ENCODE measurements at places on chromosomes 1 and 21.

DNA sequence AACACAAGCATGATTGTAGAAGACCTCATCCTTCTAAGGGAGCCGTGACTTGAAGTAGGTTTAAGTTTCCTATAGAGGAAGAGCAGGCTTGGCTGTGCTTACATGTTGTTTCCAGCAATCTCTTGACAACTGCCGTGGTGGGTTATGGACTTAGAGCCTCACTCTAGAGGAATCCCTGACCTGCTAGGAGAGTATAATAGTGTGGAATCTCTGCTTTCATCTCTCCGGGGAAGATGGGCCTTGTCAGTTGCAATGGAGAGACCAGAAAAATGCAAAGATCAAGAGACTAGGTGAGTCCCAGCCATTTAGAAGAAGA, 137.6 kb downstream of the MIS18A start:
- no peak for DNase-seq

DNA sequence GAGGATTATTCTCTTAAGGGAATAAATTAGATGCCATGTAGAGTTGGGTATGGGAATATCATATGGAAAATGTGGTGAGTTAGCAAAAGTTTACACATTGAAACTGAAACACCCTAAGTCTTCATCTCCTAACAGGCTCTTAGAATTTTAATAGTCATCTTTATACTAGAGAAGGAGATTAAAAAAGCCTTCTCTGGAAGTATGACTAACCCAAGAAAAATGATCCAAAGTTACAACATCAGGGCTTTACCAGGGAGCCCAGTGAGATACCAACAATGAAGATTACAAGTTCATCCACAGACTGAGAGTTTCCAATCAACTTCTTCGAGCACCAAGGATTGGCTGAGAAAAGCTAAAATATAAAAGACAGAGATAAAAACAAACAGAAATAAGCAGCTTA, 70.0 kb upstream of the KIAA0040 start:
- DNase-seq, result no peak

- DNase-seq, result no peak
Observed at GRCh38 chr21:36948686-36949085, 17.8 kb downstream of the HLCS start.

- DNase-seq, result peak; percentile 86
Observed at GRCh38 chr1:109969146-109969829, 15.3 kb upstream of the AHCYL1 start.

DNA sequence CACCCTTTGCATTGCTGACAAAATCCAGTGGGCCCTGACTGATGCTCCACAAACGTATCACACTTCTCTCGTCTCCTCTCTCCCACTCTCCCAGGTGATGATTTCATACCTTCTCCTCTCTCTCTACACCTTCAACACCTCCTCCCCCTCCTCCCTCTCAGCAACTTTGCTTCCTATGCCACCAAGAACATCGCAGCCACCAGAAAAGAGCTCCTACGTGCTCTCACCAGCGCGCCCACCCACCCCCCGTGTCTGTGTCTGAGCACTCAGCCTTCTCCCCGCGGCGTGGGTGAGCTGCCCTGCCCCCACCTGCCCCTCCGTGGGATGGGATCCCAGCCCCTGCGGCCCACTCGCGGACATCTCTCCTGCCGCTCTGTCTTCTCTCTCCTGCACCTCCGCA, 55.1 kb upstream of the COX20 start:
- DNase-seq, result no peak

DNA sequence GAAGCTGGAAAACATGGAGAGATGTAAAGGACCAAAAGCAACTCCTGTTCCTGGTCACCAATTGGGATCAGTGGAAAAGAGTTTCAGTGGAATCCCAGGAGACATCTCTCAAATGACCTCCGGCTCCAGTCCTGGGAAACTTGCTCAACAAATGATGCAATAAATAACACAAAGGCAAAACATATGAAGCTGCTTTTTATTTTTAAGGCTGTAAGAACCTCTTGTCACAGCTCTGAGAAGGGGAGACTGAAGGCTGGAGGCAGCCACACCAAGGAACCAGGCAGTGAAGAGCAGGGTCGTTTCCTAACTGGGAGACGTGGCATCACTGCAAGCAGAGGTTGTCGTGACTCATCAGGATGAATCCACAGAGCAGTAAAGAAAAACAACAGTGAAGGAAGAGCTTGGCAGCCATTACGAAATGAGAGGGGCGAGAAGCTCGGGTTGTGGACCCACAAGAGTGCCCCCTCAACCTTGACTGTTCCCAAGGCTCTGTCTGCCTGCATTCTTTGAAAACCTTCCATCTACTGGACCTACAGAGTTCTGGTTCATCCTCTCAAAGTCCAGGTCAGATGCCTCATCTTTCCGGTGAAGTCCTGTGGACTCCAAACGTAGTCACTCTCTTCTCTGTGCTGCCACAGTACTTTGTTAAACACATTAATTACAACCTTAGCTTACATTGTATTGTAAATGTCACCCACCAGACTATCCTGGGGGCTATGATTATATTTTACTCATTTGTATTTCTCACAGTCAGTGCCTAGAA, 32.1 kb downstream of the JAK1 start:
- peak; percentile 54 for DNase-seq

DNA sequence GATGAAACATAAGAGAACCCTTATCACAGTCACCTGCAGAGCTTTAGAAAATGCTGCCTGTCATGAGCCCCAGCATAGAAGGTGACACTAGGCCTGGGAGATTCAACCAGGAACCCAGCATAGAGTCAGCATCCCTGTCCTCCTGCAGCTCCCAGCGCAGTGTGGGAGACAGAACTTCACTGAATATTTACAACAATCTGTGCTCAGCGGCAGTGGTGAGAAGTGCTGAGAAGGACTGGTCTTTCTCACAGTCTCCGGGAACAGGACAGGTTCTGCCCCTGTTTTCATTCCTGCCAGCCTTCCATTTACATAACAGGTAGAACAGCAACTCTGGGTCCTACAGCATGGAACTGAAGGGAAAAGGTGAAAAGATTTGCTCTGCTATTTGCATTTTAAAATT, 83.5 kb upstream of the GADD45A start:
- no peak for DNase-seq

- DNase-seq, result no peak
Observed at GRCh38 chr1:211932933-211933254, 102.3 kb upstream of the LPGAT1 start.

GRCh38 chr1:27811741-27812500, 18.7 kb upstream of the PPP1R8 start:
- DNase-seq, result no peak

- no peak for DNase-seq
Observed at GRCh38 chr1:48099072-48099773, 102.0 kb upstream of the TRABD2B start.

DNA sequence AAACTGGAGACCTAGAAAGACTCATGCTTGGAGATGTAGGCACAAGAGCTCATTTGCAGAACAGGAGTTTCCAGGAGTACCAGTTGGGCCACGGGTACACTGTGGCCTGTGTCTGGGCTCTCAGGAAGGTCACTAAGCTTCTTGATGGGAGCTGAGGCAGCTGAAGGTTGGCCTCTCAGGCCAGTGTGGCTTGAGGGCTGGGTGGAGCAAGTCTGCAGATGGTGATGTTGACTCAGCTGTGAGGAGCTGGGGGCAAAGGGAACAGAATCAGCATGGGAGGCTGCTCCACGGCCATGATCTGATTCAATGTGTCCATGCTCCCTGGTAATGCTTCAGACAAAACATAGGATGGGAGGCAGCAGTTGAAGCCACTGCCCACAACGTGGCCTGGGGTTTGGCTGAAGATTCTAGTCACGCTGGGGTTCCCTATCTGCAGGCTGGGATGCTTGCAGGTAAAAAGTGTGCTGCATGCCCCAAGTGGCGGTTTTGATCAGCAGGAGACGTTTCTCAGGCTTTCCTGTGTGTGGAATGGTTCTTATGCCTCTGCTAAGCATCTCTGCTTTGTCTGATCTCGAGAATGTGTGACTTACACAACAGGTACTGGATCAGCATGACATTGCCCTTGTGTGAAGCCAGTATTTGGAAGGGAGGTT, 15.4 kb upstream of the TENT5C start:
- DNase-seq, result no peak

GRCh38 chr1:31154000-31154631, 85.6 kb downstream of the NKAIN1 start:
- DNase-seq, result no peak

DNA sequence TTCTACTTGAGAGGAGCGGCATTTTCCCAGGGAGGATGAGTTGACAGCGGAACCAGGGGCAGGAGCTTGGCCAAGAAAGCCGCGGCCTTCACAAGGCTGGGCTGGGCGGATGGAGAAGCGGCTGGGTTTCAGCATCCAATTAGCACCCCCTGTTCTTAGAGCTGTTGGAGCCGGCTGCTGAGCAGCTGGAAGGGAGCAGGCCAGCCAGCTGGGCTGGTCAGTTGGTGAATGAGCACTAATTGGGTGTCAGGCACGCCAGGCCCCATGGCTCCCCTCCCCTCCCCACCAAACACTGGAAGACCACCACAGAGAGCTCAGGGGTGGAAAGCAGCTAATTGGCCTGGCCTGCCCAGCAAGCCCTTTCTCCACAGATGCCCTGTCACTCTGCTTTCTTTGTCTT, 245.6 kb downstream of the RRAGC start:
- DNase-seq, result no peak

DNA sequence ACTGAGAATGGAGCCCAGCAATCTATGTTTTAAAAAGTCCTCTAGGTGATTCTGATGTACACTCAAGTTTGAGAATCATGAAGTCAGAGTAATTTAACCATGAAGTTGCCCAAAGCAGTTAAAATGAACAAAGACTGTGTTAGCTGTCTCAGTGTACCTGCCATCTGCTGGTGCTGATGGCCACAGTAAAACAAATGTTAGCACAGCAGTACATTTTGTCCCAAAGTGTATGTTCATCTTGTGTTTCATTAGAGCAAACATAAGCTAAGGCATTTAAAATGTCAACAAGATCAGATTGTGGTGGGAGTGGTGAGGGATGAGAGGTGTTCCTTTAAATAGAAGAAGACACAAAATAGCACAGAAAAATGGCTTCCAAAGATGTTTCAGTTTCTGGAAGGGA, 31.1 kb downstream of the FYB2 start:
- DNase-seq, result no peak

DNA sequence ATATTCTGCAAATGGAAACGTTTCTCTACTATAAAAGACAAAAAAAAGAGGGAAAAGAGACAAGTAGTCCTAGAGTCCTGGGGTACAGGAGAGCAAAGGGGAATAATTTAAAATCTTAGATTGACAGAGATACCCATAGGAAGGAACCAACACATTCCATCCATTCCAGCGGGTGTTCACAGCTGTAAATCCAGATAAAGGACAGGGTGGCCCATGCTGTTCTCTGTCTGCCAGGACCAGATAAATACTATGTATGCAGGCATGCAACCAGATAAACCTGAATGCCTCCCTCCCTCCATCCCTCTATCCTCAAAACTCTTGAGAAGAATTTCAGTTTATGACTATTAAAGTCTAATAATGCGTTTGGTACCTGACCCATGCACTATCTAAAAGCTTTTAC, 131.8 kb downstream of the PTPN14 start:
- DNase-seq, result no peak

DNA sequence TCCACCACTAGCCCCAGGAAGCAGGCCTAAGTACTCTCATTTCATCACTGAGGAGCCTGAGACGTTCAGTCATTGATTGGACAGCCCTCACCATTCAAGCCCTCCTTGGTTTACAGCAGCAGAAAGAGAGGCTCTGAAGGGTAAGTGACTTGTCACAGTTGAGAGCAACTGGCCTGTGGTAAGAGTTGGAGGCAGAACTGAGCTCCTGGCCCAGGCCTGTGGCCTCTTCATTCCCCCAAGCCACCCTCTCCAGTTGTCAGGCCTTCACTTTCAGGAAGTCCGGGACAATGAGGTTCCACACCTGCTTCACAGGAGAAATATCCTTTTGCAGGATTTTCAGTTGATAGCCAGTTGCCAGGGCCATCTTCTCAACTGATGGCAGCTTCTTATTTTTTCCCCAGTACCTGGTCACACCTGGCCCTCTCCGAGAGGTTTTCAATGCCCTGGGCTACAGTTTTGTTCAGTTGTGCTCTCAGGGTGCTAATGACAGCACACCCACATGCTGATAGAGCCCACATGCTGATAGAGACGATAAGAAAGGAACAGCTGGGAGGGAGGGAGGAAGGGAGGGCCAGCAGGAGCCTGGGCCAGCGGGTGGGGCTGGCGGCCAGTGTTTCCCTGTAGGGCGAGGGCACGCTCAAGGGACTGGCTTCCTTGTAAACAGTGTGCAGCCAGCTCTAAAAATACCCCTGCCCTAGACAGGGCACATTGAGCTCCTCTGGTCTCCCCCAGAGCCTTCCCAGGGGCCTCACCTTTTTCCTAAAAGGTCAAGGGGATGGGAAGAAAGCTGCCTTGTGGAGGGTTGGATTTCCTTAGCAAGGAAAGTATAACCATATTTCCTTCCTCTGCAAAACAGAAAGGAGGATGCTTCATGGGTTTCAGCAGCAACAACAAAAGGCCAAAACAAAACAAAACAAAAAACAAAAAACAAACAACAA, 112.7 kb upstream of the JUN start:
- DNase-seq, result no peak

GRCh38 chr1:34975771-34976170, 9.4 kb downstream of the TMEM35B start:
- DNase-seq, result no peak

DNA sequence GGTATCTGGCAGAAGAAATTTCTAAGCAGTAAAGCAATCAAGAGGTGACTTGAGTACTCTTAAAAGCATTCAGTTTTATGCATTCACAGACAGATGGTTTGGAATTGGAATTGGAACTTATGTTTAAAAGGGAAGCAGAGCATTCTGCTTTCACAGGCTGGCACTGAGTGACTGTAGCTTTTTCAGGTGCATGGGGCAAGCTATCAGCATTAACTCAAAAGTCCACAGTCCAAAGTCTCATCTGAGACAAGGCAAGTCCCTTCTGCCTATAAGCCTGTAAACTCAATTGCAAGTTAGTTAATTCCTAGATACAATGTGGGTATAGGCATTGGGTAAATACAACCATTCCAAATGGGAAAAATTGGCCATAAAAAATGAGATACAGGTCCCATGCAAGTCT, 1620.3 kb downstream of the MRPL39 start:
- no peak for DNase-seq

DNA sequence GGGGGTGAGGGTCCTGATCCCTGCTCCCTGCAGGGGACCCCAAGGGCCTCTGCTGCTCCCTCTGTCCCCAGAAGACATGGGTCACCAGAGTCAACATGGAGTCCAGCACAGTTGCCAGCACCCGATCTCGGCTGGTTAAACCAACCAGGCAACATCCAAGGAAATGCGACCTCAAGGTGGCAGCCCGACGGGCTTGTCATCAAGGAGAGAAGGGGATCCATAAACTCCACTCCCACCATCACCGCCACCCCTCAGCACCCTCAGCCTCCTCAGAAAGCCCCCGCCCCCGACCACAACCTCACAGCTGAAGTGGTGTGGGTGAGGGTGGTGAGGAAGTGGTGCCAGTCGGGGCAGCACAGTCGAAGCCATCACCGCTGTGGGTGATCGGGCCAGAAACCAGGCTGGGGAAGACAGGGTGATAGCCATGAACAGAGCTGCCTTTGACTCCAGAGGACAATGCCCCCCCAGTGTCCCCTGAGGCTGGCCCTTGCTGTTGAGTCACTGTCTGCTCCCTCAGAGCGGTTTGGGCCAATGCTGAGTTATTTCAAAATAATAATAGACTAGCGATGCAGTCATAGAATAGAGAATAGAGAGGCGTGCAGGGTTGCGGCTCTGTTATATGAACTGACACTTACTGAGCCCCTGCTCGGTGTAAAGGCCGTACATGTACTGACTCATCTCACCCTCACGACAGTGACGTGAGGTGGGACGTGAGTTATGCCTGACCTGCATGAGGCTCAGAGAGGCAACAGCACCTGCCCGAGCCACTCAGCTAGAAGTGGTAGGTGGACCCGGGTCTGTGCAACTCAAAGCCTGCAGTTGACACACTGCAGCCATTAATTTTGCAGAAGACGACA, 88.7 kb upstream of the IFFO2 start:
- DNase-seq, result no peak

Data from fibroblast of skin of left biceps (primary cell).